Effector CD4-positive, alpha-beta T cell (primary cell): ENCODE measurements at places on chromosomes 3 and 15.
A peak's percentile ranks its signal among the peaks of the same experiment; 100 is the strongest.

DNA sequence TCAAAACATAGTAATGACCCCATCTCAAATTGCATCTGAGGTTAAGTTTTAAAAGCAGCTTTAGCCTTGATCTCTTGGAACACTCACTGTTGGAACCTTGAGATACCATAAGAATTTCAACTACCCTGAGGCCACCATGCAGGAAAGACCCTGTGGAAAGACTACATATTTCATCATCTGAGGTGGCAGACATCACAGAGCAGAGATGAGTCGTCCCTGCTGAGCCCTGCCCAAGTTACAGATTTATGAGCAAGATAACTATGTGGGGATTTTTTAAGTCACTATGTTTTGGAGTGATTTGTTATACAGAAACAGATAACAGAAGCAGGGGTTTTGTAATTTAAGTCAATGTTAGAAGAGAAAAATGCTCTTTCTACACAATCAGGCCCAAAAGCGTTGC lies 168.4 kb downstream of the STAC start:
- DNase-seq = no peak

- peak; percentile 13 for DNase-seq
Measured at GRCh38 chr3:188060840-188061544, 93.0 kb upstream of the LPP start.

GRCh38 chr3:82505079-82505756 lies 743.8 kb upstream of the GBE1 start:
- no peak for DNase-seq

DNA sequence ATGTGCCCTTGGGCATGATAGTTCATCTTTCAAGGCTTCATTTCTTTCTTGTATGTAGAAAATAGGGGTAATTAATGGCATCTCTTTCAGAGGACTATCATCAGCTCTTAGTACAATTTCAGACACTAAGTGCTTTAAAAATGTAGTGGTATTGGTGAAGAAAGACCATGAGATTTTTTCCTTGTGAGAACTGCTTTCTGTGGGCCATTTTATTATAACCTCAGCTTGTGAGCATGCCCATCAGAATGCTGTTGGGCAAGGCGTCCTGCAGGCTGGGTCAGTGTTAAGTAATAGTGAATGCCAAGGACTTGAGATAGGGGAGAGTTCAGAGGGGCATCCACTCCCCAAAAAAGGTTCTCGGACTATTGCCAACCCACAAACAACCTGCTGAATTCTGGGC lies 187.9 kb downstream of the GHSR start:
- DNase-seq = no peak

DNA sequence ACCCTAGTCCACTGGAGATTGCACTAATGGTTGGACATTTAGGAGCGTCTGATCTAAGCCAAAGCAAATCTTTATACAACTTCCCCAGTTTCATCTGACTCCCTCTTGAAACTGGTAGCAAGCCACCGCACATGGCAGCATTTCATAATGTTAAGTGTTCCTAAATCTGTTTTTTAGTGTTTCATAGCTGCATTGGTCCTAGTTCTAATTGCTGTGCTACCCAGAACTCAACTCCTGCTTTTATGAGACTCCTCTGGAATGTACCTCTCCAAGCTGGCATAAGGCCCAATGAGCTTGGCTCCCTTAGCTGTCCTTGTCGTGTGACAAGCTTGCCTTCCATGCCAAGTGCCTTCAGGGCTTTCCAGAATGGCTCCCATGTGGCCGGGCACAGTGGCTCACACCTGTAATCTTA lies 65.3 kb upstream of the FLNB start:
- no peak for DNase-seq

DNA sequence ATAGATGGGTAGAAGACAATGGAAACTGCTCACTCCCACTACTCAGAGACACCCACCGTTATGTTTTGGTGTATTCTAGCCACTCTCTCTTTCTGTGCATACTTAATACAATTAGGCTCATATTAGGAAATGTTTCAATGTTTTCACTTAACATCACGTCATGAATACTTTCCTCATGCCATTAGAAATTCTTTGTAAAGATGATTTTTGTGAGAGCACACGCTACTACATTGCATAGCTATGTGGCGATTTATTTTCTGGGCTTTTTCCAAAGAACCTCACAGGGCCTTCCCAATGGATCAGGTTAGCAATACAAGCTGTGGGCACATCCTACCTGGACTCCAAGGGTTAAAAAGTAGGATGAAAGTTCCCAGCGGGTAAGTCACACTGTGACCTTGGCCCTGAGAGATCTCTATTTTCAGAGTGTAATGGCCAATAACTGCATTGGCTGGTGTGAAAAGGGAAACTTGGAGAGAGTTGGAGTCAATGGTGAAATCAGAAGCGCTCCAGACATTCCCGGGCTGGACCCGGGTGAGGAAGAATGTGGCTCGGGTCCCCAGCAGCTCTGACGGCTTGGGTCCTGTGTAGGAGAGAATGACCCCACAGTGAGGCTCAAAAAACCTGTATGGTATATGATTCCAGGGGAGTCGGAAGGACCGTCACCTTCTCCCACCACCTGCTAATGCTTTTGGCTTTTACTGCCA lies 25.8 kb upstream of the TGM5 start:
- DNase-seq = no peak
